ENCODE measurements at places on chromosomes 3 and 15.
A peak's percentile ranks its signal among the peaks of the same experiment; 100 is the strongest.

GRCh38 chr3:79255702-79256101 lies 512.1 kb downstream of the ROBO1 start:
- H3K4me1 ChIP-seq, result no peaks in the 10 kb centered on the region
- H3K36me3 ChIP-seq, result no peaks in the 10 kb centered on the region
- no peaks in the 10 kb centered on the region for H3K27me3 ChIP-seq
- H3K27ac ChIP-seq, result no peak overlapping the region
- no peak for DNase-seq
- H3K4me3 ChIP-seq, result no peak overlapping the region

- no peaks in the 10 kb centered on the region for H3K27me3 ChIP-seq
- H3K4me1 ChIP-seq, result peaks cover 5% of the 10 kb centered on the region
- no peak overlapping the region for H3K4me3 ChIP-seq
- peak overlapping the region; percentile 34 for H3K27ac ChIP-seq
- DNase-seq, result peak; percentile 43
Observed at GRCh38 chr3:9864200-9864927, 15.7 kb downstream of the CIDEC start.

- no peak overlapping the region for H3K4me3 ChIP-seq
- H3K27me3 ChIP-seq, result no peaks in the 10 kb centered on the region
- no peaks in the 10 kb centered on the region for H3K4me1 ChIP-seq
- no peak for DNase-seq
- no peak overlapping the region for H3K27ac ChIP-seq
Observed at GRCh38 chr15:48679952-48680351, 34.4 kb upstream of the FBN1 start.

DNA sequence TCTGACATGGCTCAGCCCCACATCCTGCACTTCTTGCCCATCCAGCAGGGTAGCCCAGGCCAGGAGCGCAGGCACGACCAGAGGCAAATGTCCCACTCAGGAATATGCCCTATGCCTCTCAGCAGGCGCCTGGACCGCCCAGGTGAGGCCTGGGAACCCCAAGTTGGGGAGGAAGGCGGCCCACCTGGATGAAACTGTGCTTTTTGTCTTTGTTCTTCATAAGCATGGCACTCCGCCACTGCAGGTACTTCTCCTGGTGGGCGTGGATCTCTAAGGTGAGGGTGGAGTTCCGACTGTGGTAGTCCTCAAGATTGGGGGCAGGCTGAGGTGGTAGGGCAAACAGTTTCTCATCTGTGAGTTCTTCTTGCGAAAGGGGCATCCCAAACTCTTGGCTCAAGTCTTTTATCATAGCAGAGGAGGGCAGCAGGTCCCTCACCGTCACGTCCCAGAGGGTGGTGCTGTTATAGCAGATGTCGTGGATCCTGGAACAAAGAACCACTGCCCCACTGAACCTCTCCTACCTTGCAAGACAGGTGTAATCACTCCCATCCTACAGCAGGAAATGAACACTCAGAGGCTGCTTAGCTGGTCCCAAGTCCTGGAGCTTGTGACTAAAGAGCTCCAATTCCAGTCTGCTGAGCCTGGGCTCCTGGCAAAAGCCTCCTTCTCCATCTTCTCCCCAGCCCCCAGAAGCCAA lies 53.2 kb downstream of the ACAD9 start:
- no peaks in the 10 kb centered on the region for H3K27me3 ChIP-seq
- DNase-seq, result no peak
- H3K27ac ChIP-seq, result no peak overlapping the region
- no peaks in the 10 kb centered on the region for H3K36me3 ChIP-seq
- no peak overlapping the region for H3K4me3 ChIP-seq
- no peaks in the 10 kb centered on the region for H3K4me1 ChIP-seq

- no peak for DNase-seq
- H3K36me3 ChIP-seq, result no peaks in the 10 kb centered on the region
- H3K4me1 ChIP-seq, result no peaks in the 10 kb centered on the region
- H3K27ac ChIP-seq, result no peak overlapping the region
Observed at GRCh38 chr3:137180220-137180619, 222.4 kb downstream of the IL20RB start.

DNA sequence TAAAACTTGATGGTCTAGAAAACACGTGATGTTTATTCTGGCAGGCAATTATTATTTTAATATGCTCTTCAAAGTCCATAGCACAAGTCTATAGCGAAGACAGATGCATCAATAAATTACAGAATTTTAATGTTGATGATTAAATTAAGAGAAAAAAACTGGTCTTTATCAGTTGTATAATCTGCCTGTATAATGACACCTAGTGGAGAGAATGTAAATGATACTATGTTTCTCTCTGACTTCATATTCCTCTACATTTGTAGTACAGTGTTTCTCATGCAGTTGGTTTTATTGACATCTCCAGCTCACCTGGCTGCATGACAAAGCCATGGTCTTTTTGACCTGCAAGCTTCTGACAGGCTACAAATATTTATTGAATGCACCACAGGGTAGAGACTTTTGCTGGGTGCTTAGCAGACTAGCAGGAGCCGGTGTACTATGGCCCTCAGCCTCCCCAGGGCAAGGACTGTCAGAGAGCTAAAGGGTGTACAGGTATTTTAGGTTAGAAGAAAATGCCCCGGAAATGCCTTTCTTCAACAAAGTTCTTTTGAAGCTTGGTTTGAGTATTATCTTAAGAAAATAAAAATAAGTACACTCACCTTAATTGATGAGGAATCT lies 289.9 kb downstream of the GAP43 start:
- no peaks in the 10 kb centered on the region for H3K36me3 ChIP-seq
- no peak overlapping the region for H3K27ac ChIP-seq
- H3K4me3 ChIP-seq, result no peak overlapping the region
- no peaks in the 10 kb centered on the region for H3K27me3 ChIP-seq
- H3K4me1 ChIP-seq, result no peaks in the 10 kb centered on the region

- no peak overlapping the region for H3K27ac ChIP-seq
- H3K36me3 ChIP-seq, result no peaks in the 10 kb centered on the region
- no peak overlapping the region for H3K4me3 ChIP-seq
Observed at GRCh38 chr15:69486481-69487110, 34.0 kb downstream of the RPLP1 start.

GRCh38 chr15:33098094-33099058 lies 96.1 kb downstream of the FMN1 start:
- H3K36me3 ChIP-seq, result no peaks in the 10 kb centered on the region
- no peak for DNase-seq
- H3K27ac ChIP-seq, result no peak overlapping the region
- no peaks in the 10 kb centered on the region for H3K27me3 ChIP-seq
- peaks cover 9% of the 10 kb centered on the region for H3K4me1 ChIP-seq

- no peak overlapping the region for H3K4me3 ChIP-seq
- no peaks in the 10 kb centered on the region for H3K36me3 ChIP-seq
- no peak for DNase-seq
- no peaks in the 10 kb centered on the region for H3K27me3 ChIP-seq
Observed at GRCh38 chr15:74511583-74511982, 29.4 kb upstream of the ARID3B start.

GRCh38 chr3:101643861-101644613 lies 32.9 kb downstream of the ZBTB11 start:
- H3K4me3 ChIP-seq, result no peak overlapping the region
- peaks cover 8% of the 10 kb centered on the region for H3K36me3 ChIP-seq
- no peaks in the 10 kb centered on the region for H3K4me1 ChIP-seq
- H3K27me3 ChIP-seq, result no peaks in the 10 kb centered on the region

- peaks cover 3% of the 10 kb centered on the region for H3K4me1 ChIP-seq
- no peak for DNase-seq
- H3K4me3 ChIP-seq, result no peak overlapping the region
- no peaks in the 10 kb centered on the region for H3K27me3 ChIP-seq
- H3K27ac ChIP-seq, result no peak overlapping the region
- H3K36me3 ChIP-seq, result no peaks in the 10 kb centered on the region
Observed at GRCh38 chr3:188037965-188038581, 115.9 kb upstream of the LPP start.

DNA sequence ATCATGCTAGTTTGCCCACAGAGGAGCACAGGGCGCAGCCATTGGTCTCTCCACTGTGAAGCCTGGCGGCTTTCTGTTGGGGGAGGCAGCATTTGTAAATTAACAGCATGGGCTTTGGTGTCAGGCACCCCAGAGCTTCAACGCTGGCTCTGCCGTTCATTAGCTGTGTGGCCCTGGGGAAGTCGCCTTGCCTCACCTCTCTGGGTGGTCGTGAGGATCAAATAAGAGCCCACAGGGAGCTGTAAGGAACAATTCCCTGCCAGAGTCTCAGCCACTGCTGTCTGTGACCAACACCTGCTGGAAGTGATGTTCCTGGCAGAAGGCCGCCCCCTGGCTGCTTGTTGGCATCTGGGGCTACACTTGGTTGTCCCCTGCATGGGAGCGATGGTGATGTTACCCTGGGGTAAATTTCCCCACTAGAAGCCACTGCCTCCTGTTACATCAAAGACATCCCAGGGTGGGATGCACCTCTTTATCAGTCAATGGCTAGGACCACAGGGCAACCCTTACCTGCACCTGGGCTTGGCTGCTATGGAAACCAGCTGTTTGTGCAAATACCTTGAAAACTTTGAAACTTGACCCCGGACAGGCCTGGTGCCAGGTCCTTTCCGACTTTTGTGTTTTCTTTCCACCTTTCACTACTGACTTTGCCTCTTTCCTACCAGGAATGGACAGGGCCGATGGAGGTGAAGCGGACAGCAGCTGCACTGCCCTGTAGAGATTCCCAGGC lies 36.9 kb downstream of the DNASE1L3 start:
- H3K27me3 ChIP-seq, result no peaks in the 10 kb centered on the region
- H3K4me3 ChIP-seq, result no peak overlapping the region
- peaks cover 30% of the 10 kb centered on the region for H3K4me1 ChIP-seq
- peak; percentile 52 for DNase-seq
- peaks cover 20% of the 10 kb centered on the region for H3K36me3 ChIP-seq

- DNase-seq, result no peak
- no peaks in the 10 kb centered on the region for H3K27me3 ChIP-seq
- H3K27ac ChIP-seq, result peak overlapping the region; percentile 17
- H3K4me1 ChIP-seq, result no peaks in the 10 kb centered on the region
- peaks cover 80% of the 10 kb centered on the region for H3K36me3 ChIP-seq
Observed at GRCh38 chr3:149004622-149005021, 13.3 kb downstream of the GYG1 start.

GRCh38 chr15:58649175-58649574 lies 100.3 kb downstream of the ADAM10 start:
- H3K4me1 ChIP-seq, result no peaks in the 10 kb centered on the region
- DNase-seq, result no peak
- no peak overlapping the region for H3K27ac ChIP-seq
- no peaks in the 10 kb centered on the region for H3K36me3 ChIP-seq
- no peak overlapping the region for H3K4me3 ChIP-seq

- H3K36me3 ChIP-seq, result no peaks in the 10 kb centered on the region
- no peak overlapping the region for H3K4me3 ChIP-seq
- no peak for DNase-seq
- no peak overlapping the region for H3K27ac ChIP-seq
- H3K27me3 ChIP-seq, result no peaks in the 10 kb centered on the region
Observed at GRCh38 chr3:127207727-127208482, 15.0 kb downstream of the PRR23E start.

DNA sequence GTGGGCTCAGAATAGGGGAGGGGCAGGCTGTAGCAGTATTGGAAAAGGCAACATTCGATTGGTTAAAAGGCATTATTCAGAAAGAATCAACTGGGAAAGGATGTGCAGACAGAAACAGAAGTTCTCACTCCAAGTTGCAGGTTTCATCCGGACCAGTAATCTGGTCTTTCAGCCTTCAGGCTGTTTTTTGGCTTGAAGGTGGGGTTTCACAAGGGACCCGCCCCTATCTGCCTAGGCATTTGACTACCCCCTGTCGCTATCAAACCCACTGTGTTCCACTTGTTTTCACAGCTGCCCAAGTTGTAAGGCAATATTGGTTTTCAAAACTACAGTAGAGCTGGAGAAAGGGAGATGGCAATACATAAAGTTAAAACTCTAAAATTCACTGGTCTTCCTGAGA lies 96.9 kb downstream of the VPS8 start:
- no peak overlapping the region for H3K27ac ChIP-seq
- no peak for DNase-seq
- no peaks in the 10 kb centered on the region for H3K4me1 ChIP-seq
- no peaks in the 10 kb centered on the region for H3K27me3 ChIP-seq
- peaks cover 54% of the 10 kb centered on the region for H3K36me3 ChIP-seq
- no peak overlapping the region for H3K4me3 ChIP-seq

- DNase-seq, result no peak
- H3K27me3 ChIP-seq, result no peaks in the 10 kb centered on the region
- peak overlapping the region; percentile 44 for H3K27ac ChIP-seq
- peaks cover 15% of the 10 kb centered on the region for H3K4me1 ChIP-seq
- peaks cover 25% of the 10 kb centered on the region for H3K36me3 ChIP-seq
Observed at GRCh38 chr3:97882975-97883598, 61.3 kb downstream of the CRYBG3 start.

GRCh38 chr3:55813268-55814097 lies 326.4 kb upstream of the WNT5A start:
- DNase-seq, result no peak
- no peaks in the 10 kb centered on the region for H3K36me3 ChIP-seq
- no peak overlapping the region for H3K27ac ChIP-seq
- no peaks in the 10 kb centered on the region for H3K4me1 ChIP-seq
- H3K4me3 ChIP-seq, result no peak overlapping the region

- DNase-seq, result no peak
- H3K27me3 ChIP-seq, result no peaks in the 10 kb centered on the region
- H3K4me1 ChIP-seq, result no peaks in the 10 kb centered on the region
Observed at GRCh38 chr3:196189566-196190347, 21.4 kb downstream of the ZDHHC19 start.

GRCh38 chr3:101646726-101647125 lies 30.2 kb downstream of the ZBTB11 start:
- no peaks in the 10 kb centered on the region for H3K27me3 ChIP-seq
- no peak overlapping the region for H3K4me3 ChIP-seq
- no peak overlapping the region for H3K27ac ChIP-seq
- DNase-seq, result no peak
- H3K36me3 ChIP-seq, result peaks cover 37% of the 10 kb centered on the region

DNA sequence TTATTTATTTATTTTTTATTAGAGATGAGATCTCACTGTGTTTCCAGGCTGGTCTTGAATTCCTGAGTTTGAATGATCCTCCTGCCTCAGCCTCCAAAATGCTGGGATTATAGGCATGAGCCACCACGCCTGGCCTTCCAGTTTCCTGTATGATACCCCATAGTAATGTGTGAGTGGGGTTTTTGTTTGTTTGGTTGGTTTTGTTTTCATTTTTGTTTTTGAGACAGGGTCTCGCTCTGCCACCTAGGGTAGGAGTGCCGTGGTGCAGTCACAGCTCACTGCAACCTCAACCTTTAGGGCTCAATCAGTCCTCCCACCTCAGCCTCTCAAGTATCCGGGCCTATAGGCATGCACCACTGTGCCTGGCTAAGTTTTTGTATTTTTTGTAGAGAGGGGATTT lies 30.9 kb downstream of the GOLM2 start:
- H3K4me1 ChIP-seq, result peaks cover 6% of the 10 kb centered on the region
- no peak overlapping the region for H3K27ac ChIP-seq
- H3K36me3 ChIP-seq, result no peaks in the 10 kb centered on the region
- no peak overlapping the region for H3K4me3 ChIP-seq
